Stimulated activated CD4-positive, alpha-beta T cell treated with anti-CD3 and anti-CD28 coated beads, Interleukin-15, amount 100 ng/mL, for 48 hours (primary cell): ENCODE measurements at places on chromosomes 5 and 9.

- DNase-seq = no peak
Observed at GRCh38 chr9:99231711-99232110, 9.6 kb downstream of the SEC61B start.

- DNase-seq = no peak
Observed at GRCh38 chr9:38177680-38178079, 108.7 kb upstream of the SHB start.

GRCh38 chr5:159034083-159034824 is 65.5 kb downstream of the EBF1 start:
- DNase-seq = no peak

- no peak for DNase-seq
Observed at GRCh38 chr5:7540736-7541485, 145.0 kb downstream of the ADCY2 start.

- no peak for DNase-seq
Observed at GRCh38 chr5:91359962-91360609, 23.0 kb downstream of the ARRDC3 start.

DNA sequence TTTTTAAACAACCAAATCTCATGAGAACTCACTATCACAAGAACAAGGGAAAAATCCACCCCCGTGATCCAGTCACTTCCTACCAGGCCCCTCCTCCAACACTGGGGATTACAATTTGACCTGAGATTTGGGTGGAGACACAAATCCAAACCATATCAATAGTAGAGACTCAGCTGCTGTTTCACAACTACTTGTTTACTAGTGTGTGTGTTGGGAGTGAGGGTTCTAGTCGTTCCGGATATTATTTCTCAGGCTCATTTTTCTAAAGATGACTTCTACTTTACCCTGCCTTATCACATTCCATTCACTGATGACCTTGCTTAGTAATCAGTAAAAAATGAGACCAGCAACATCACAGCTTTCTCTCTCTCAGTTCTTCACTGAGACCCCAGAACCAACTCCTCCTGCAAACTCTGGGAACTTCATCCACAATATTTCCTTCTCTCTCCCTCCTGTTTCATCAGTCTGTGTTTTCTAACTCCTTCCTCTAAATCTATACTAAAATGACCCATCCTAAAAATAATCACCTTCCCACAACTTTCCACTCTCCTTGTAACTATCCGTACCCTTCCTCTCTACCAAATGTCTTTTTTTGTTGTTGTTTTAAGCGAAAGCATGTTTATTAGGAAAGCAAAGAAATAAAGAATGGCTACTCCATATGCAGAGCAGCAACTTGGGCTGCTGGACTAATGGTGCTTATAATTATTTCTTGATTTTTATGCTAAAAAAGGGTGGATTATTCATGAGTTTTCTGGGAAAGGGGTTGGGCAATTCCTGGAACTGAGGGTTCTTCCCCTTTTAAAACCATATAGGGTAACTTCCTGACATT is 121.5 kb upstream of the SPRY4 start:
- DNase-seq = no peak

- DNase-seq = no peak
Observed at GRCh38 chr5:151146061-151146460, 11.5 kb downstream of the ANXA6 start.

DNA sequence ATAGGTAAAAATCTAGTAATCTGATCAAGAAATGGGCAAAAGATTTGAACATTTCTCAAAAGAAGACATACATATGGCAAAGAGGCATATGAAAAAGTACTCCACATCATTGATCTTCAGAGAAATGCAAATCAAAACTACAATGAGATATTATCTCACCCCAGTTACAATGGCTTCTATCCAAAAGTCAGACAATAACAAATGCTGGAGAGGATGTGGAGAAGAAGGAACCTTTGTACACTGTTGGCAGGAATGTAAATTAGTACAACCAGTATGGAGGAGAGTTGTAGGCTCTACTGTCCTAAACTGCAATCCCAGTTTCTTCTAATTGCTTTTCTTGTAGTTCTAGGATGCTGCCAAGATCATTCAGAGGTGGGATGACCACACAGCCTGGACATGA is 193.5 kb upstream of the RFX3 start:
- no peak for DNase-seq

DNA sequence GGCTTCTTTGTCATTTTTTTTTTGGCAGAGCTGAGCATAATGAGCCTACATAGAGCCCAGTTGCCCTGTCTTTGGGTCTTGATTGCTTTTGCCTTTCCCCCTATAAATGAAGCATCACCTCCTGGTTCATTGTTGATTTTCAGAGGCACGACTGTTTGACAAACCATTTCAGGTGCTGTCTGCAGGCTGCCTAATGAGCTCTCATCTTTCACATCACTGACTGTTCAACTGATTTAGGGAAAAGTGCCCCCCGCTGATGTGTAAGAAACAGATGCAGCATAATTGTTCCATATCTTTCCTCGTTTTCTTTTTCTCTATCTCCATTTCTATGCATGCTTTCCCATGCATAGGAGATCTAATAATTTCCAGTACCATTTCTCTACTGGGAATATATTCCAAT is 338.6 kb downstream of the TMEM38B start:
- no peak for DNase-seq

GRCh38 chr5:57720656-57721055 is 238.0 kb upstream of the ACTBL2 start:
- DNase-seq = no peak

- DNase-seq = no peak
Observed at GRCh38 chr5:142082182-142082781, 26.3 kb upstream of the NDFIP1 start.

DNA sequence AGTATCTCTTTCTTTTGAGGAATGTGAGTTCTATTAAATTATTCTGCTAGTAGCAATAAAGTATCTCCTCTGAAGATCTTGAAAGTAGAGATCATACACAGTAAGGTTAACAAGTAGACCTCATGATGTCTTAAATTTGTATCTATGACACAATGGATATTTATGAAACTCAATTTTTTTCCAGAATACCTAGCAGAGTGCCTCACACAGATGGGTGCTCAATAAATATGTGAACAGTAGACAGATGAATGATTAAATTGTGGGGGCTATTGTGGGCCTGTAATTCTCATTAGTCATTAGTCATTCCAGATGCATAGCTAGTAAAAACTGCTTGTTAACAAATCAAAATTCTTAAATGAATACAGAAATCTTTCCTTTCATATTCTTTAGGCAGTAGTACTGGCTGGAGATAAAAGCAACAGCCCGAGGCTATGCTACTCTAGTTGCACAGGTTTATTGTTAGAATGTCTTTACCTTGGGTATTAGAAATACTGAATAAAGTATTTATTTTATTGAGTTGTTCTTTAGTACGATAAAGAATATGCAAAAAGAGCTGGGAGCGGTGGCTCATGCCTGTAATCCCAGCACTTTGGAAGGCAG is 22.0 kb downstream of the CHD1 start:
- no peak for DNase-seq

- DNase-seq = no peak
Observed at GRCh38 chr9:121956808-121957207, 136.3 kb downstream of the TTLL11 start.

DNA sequence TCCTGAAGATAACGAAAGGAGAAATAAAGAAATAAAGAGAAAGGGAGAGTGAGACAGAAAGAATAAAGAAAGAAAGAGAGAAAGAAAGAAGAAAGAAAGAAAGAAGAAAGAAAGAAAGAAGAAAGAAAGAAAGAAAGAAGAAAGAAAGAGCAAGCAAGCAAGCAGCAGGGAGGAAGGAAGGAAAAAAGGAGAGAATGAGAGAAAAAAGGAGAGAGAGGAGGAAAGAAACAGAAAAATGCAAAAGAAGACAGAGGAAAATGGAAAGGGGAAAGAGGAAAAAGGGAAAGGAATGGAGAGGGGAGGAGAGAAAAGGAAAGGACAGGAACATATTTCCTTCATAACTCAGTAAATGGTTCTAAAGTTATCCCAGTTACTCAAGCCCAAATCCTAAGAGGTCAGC is 978.8 kb upstream of the CDH9 start:
- DNase-seq = no peak

GRCh38 chr5:72812488-72812887 is 4.0 kb upstream of the TNPO1 start:
- no peak for DNase-seq

DNA sequence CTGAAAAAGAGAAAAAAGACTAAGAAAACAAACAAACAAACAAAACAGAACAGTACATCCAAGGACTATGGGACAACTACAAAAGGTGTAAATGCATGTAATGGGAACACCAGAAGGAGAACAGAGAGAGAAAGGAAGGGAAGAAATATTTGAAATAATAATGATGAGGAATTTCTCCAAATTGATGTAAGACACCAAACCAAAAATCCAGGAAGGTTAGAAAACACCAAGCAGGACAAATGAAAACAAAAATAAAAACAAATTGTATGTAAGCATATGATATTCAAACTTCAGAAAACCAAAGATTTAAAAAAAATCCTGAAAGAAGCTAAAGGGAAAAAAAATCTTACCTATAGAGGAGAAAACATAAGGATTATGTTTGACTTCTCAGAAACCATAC is 125.9 kb upstream of the ACTBL2 start:
- no peak for DNase-seq

- no peak for DNase-seq
Observed at GRCh38 chr5:50759526-50760270, 93.3 kb downstream of the PARP8 start.

GRCh38 chr9:72276429-72276828 is 88.6 kb downstream of the ZFAND5 start:
- DNase-seq = no peak

DNA sequence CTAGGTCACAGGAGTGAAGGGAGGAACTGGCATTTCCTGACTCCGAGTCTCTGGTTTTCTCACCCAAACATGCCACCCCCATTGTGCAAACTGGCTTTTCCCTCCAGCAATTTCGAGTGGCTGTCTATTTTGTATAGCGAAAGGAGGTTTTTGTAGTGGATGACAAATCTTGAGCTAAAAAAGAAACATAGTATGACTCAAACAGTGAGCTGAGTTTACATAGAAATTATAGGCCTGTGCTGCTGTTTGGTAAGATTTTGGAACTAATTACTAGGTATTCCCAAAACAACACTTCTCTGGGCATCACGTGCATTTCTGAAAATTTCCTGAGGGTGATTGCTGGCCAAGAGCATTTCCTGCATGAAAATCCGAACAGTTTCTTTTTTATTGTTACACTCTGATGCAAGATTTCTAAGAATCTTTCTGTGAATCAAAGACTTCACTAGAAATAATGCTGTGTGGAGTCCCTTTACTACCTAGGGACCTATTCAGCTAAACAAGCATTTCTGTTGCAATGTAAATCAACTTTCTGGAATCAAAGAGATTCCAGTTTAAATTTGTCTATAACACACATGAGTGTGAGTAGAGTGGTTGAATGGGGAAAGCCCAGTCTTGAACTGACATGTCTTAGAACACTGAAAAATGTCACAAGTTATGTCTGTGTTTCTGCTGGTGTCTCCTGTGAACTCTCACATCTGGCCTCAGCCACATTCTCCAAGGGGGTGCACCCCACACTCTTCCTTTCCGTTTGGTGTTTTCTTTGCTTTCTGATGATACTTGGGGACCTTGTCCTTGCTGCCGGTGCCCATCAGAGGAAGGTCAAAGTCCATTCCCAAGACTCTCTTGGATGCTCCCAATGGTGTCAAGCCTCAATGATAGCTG is 33.3 kb upstream of the DAPK1 start:
- DNase-seq = peak; percentile 16

- no peak for DNase-seq
Observed at GRCh38 chr5:7039074-7039473, 325.8 kb downstream of the TENT4A start.

- DNase-seq = no peak
Observed at GRCh38 chr5:24643156-24643555, 1.6 kb downstream of the CDH10 start.

- DNase-seq = no peak
Observed at GRCh38 chr9:88045686-88046085, 71.4 kb upstream of the CDK20 start.

GRCh38 chr5:67620424-67621397 is 424.1 kb upstream of the CD180 start:
- DNase-seq = no peak

- DNase-seq = no peak
Observed at GRCh38 chr9:113468716-113469448, 5.4 kb downstream of the RGS3 start.
